ENCODE measurements at places on chromosomes 3 and 15.

GRCh38 chr3:4768021-4768420 is 211.2 kb upstream of the BHLHE40 start:
- DNase-seq: no peak

GRCh38 chr15:69979783-69980182 is 117.9 kb downstream of the TLE3 start:
- DNase-seq: no peak

GRCh38 chr3:42308651-42309050 is 42.7 kb upstream of the CCK start:
- DNase-seq: no peak

DNA sequence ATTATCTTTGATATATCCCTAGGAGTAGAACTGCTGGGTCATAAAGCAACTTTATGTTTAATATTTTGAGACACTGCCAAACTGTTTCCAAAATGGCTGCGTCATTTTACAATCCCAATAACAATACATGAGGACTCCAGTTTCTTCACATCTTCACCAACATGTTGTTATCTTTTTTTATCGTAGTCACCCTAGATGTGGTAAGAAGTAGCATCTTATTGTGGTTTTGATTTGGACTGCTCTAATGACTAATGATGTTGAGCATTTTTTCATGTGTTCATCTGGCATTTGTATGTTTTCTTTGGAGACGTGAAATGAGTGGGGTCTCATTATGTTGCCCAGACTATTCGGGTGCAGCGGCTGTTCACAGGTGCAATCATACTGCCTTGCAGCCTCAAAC is 83.8 kb downstream of the MAP4 start:
- DNase-seq: no peak

- DNase-seq: no peak
Observed at GRCh38 chr3:66050821-66051220, 12.1 kb upstream of the MAGI1 start.

GRCh38 chr3:49781415-49782199 is 4.7 kb downstream of the IP6K1 start:
- DNase-seq: no peak

DNA sequence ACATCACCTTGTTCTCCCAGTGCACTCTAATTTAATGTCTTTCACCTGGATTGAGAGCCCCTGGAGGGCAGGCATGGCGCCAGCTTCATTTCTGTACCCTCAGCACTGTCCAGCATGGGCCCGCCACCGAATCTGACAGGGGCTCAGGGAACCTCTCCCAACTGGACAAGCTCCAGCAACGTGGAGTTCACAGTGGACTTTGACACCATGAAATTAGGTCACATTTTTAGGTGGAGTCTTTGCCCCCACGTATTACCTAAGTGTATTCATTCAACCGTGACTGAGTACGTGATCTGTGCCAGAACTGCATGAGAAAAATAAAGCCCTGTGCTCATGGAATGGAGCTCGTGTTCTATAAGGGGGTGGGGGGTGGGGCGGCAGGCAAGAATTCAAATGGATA is 94.1 kb upstream of the ATP2B2 start:
- DNase-seq: no peak

- no peak for DNase-seq
Observed at GRCh38 chr3:10522646-10523303, 17.4 kb upstream of the ATP2B2 start.

DNA sequence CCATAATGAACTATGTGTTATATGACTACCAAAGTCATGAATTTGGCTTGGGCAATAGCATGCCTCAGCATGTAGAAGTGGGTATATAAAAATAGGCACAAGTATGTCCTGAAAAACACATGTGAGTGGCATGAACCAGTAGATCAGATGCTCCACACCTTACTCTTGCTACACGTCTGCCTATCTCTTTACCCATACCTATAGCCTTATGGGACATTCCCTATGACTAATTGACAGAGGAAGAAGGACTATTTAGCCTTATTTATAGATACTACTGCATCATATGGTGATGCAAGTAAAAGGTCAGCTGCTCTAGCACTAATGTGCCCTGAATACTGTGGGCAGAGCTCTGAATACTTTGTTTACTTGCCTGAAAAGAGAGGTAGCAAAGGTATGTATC is 81.0 kb upstream of the ZPLD1 start:
- no peak for DNase-seq

GRCh38 chr3:46489875-46490274 is 7.9 kb upstream of the RTP3 start:
- DNase-seq: no peak

DNA sequence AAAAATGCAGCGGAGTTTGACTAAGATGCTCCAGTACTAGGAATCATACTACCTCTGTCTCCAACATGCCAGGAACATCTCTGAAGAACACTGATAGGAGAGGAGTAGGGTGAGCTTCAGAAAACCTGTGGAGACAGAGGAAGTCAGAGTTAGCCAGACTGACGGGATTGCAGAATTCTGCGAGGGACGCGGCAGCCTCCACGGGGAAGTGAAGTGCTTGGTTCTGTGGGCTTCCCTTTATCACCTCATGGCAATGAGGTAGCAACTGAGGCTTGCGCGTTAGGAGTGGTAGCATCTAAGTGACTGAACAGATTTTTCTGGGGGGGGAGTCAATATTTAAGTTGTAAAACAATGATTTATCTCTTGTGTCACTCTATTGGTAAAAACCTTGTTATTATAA is 226.3 kb downstream of the MCTP2 start:
- no peak for DNase-seq

- DNase-seq: no peak
Observed at GRCh38 chr15:90884719-90885431, 571 bp downstream of the FES start.

- DNase-seq: no peak
Observed at GRCh38 chr3:134355416-134355815, 18.8 kb downstream of the AMOTL2 start.

GRCh38 chr3:142889212-142890014 is 530 bp upstream of the PCOLCE2 start:
- DNase-seq: no peak

DNA sequence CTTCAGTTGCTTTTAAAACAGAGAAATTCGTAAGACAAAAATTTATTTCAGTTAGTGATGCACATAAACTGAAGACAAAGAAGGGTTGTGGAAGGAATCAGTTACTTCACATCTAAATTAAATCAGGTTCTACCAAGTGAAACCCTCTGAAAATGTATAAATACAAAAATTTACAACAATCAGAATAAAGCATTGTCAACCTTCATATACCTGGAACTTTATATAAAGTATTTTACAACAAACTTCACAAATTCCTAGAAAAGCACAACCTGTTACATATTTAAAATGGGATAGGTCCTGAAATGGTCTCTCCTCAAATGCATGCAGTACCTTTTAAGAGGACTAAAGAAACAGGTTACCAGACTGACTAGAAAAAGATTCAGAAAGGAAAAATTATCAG is 26.9 kb downstream of the ATOSA start:
- no peak for DNase-seq

- DNase-seq: no peak
Observed at GRCh38 chr3:121274411-121274810, 271.4 kb downstream of the POLQ start.

GRCh38 chr15:62498712-62499111 is 333.6 kb upstream of the C2CD4B start:
- DNase-seq: no peak

DNA sequence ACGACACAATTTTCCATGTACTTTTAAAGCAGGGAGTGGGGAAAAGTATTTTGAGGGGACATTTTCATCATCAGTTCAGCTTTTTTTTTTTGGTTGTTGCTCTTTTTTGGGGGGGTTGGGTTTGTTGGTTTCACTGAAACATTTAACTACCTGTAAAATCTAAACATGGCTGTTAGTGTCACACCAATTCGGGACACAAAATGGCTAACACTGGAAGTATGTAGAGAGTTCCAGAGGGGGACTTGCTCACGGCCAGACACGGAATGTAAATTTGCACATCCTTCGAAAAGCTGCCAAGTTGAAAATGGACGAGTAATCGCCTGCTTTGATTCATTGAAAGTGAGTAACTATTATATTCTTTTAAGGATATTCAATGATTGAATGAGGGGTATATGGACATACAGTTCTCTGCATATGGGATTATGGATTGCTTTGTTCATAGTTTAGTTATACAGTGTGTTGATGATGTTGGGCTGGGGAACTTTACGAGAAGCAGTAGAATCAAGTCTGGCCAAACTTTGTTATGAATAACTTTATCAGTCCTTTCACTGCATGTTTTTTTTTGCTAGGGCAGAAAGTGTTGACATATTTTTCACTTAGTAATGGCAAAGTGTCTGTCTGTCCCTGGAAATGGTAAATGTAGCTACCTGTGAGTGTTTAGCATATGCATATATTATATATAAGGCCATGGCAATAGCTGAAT is 31.5 kb downstream of the MBNL1 start:
- DNase-seq: no peak
